Left ventricle myocardium inferior (tissue), 1 donor: ENCODE measurements at places on chromosomes 3 and 15.

GRCh38 chr3:142501004-142501926, 53.4 kb upstream of the XRN1 start:
- no peak for DNase-seq

DNA sequence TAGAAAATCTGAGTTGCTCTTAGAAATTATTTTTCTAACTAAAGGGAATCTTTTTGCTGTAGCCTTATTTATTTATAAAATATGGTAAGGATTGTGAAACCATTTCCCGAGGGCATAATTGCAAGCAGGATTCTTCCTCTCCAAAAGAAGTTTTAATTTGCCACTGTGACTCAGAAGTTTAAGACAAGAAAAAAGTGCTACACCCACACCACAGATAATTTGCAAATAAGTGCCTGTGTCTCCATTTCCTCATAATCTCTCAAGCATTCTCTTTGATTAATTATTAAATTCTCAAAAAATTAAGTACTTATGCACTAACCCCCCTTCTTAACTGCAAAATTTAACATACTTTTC, 43.6 kb downstream of the RASA2 start:
- no peak for DNase-seq

DNA sequence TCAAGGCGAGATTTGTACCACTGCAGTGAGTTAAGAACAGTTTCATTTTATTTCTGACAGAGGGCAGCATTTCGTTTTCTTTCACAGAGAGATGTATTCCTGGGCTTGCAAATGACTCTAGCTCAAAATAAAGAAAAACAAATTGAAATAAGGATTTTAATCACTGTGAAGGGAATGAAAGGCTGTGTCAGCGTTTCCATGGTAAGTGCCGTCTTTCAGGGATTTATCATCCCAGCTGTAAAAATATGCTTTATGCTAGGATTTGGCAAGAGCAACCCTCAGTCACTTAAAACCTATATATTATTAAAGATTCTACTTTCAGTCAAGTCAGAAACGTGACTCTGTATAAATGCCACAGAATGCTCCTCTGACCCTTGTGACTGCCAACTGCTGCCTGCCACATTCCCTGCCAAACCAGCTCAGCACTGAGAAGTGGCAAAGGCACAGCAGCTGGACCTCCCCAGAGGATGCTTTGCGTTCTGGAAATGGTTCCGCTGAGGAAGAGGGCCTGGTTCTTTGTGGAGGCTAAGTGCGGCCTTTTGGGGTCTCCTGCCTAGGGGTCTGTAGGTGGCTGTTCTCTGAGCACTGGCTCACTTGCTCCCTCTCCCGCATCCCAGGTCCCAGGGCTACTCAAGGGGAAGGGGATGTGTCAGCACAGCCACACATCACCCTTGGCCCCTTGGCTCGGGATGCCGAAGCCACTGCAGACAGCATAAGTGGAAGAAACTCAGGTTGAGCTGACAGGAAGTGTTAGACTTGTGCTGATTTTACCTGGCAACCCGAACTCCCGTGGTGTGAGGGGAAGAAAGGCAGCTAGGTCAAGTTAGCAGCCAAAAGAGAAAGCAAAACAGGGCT, 56.6 kb upstream of the POMGNT2 start:
- no peak for DNase-seq

DNA sequence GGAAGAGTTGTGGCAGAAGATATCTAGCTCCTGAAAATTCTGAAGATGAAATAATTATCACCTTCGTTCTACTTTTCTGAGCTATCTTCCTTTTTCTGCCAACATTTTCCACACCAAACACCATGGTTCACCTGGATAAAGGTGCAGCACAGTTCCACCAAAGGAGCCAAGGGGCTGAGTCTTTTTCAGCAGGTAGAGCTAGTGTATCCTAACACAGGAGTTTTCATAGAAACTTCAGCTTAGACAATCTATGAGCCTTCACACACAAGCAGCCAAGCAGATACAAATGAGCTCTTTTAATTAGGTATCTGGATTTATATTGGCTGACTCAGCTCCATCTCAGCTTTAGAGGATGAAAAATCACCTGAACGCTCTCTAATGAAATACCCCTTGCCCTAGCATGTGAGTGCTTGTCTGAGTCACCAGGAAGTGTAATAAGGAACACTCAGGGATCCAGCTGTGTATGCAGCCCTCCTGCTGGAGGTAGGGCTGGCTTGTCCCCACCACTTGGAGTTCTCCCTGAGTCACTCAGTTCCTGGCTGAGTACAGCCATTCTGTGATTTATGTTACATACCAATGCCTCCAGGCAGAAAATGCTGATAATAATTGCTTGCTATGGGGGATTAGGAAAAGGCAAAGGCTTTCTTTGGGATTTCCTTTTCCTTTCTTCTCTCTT, 385.7 kb downstream of the LSAMP start:
- DNase-seq, result no peak

GRCh38 chr3:159882790-159883779, 105.5 kb upstream of the IL12A start:
- no peak for DNase-seq

DNA sequence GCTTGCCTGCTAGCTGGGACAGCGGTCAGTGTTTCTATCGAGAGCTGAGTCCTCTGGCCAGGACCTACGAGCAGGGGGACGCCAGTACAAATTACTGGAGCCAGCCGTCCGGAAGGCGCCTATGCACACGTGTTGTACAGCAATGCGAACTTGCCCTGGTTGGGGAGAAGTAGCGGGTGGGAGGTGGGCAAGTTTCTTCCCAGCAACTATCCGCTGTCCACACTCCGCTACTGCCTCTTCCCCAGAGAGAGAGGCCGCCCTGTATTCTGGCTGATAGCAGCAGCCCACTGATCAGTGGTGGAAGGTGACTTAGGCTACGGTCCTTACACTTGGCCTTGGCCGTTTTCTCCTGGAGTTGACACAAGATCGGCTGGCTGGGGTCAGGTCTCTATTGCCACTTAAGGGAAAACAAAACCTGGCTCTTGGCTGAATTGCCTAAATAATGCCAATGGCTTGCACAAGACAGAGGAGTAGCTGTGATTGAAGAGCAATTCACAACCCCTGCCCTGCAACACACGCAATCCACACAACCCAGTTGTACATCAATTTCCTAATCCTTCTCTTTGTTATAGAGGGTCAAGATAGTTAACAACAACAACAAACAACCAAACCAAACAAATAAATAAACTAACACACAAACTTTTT, 12.8 kb upstream of the SHC4 start:
- DNase-seq, result no peak

- DNase-seq, result no peak
Measured at GRCh38 chr3:26840272-26840870, 217.8 kb downstream of the LRRC3B start.

- peak; percentile 68 for DNase-seq
Measured at GRCh38 chr15:40957581-40958051, 4.3 kb downstream of the CHAC1 start.

- DNase-seq, result peak; percentile 90
Measured at GRCh38 chr3:14452740-14453710, 50.6 kb downstream of the SLC6A6 start.

- no peak for DNase-seq
Measured at GRCh38 chr15:79371591-79371990, 60.5 kb upstream of the MINAR1 start.

DNA sequence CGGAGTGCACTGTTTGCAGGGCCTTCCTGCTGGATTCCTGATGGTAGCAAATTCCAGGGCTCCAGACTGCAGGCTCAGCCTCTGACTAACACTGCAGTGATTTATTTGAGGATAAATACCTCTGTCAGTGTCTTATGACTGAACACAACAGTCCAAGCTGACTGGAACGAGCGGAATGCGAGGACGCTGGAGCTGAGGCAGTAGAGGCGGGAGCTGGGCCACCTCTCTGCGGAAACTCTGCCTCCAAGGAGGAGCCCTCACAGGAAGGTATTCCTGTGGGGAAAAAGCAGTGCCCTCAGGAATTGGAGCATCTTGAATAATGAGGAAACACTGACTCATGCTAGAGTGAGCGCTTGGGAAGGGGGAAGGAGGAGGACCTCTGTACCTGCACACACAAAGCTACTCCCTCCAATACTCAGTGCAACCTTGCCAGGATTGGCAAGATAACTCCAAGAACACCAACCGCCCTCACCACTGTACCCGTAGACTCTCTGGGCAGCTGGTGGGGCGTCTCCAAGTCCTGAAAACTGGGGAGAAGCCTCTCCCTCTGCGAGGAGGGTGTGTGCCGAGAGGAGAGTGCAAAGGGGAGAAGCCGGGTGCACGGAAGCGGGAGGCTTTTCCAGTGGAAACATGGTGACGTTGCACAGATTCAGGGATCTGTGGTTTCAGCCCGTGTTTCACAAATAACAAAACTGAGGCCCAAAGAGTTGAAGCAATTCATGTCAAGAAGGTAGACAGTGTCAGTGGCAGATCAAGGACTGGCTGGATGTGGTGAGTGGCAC, 43.0 kb downstream of the VGLL4 start:
- DNase-seq, result peak; percentile 64

GRCh38 chr15:40344217-40344616, 3.5 kb upstream of the CCDC9B start:
- DNase-seq, result no peak

DNA sequence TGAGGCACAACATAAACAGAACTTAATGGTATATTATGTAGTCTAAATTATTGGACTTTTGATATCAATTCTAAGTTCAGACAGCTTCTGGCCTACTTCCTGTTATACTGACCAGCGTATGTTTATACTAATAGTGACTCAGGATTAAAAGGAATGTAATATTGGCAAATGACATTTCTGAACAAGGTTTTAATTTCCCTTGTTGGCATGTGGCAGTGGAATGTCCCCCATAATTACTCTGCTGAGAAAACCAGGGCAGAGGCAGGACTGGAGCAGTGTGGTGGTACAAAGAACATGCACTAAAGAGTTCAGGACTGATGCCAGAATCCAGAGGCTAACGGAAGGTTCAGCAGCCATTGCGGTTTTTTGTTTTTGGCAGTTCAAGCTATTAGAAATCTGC, 184.0 kb downstream of the KCNAB1 start:
- DNase-seq, result no peak

- no peak for DNase-seq
Measured at GRCh38 chr15:75367006-75367405, 1.4 kb downstream of the MAN2C1 start.

GRCh38 chr15:98648654-98649471, 524 bp downstream of the IGF1R start:
- peak; percentile 58 for DNase-seq

- DNase-seq, result no peak
Measured at GRCh38 chr3:88147261-88147660, 2.5 kb upstream of the C3orf38 start.

DNA sequence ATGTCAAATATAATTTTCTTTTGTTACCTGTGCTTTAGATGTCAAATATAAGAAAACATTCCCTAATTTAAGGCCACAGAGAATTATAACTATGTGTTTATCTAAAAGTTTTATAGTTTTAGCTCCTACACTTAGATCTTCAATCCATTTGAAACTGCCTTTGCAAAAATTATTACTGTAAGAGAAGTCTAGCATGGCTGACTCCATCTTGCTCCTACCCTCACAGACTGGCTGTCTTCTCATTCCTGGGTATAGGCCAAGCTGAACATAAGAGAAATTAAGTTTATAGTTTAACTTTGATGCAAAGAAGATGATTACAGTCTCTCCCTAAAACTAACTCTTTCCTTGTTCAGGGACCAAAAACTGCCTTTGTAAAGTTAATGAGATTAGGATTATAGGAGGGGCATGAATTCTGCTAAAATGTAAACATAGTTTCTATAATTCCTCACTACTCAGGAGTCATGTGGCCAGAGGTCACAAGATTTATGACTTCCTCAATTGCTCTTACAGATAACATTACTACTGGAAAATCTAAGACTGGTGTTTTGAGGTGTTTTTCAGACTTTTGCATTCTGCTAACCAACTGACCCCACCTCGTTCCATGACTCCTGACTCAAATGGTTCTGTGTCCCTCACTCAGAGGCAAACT, 184.0 kb downstream of the BCHE start:
- no peak for DNase-seq

DNA sequence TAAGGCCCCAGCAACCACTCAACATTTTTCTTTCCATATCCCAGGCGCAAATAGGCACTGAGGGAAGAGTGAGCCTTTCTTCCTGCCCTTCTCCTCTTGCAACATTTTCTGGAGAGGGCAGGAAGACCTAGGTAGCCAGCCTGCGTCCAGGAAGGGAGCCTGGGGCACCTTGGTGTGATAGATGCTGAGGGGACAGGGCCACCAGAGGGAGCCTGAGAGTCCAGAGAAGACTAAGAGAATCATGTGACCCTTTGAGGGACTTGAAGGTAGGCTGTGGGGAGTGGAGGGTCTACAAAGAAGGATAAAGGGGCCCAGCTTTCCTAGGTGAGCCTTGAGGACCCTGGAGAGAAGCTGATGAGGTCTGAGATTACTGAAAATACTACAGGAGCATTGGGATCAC, 346.6 kb downstream of the CNTN6 start:
- no peak for DNase-seq

- DNase-seq, result no peak
Measured at GRCh38 chr15:75307778-75308390, 25.2 kb downstream of the GOLGA6D start.

GRCh38 chr15:35150361-35150760, 65.3 kb upstream of the NANOGP8 start:
- DNase-seq, result no peak

- no peak for DNase-seq
Measured at GRCh38 chr3:14852058-14852594, 33.4 kb downstream of the FGD5 start.

DNA sequence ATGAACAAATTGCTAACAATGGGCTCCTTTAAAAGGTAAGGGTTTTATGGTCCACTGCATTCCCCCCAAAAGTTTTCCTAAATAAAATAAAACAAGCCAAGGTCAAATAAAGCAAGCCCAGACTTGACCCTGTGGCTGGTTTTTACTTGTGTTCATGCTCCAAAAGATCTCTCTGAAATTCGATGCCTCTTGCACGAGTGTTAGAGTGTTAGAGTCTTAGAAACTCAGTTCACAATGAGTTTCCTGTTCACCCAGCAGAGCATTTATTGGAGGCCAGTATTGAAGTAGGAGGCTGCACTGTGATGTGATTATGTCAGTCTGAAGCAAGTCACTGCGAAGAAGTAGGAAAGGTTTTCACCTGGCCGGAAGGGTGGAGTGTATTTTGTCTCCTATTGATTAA, 59.9 kb upstream of the LRTM1 start:
- no peak for DNase-seq

- DNase-seq, result no peak
Measured at GRCh38 chr3:193998123-193998448, 137.9 kb upstream of the HES1 start.

- no peak for DNase-seq
Measured at GRCh38 chr3:125402639-125403038, 27.5 kb upstream of the ZNF148 start.

GRCh38 chr3:45567730-45568172, 26.8 kb upstream of the LIMD1 start:
- no peak for DNase-seq

DNA sequence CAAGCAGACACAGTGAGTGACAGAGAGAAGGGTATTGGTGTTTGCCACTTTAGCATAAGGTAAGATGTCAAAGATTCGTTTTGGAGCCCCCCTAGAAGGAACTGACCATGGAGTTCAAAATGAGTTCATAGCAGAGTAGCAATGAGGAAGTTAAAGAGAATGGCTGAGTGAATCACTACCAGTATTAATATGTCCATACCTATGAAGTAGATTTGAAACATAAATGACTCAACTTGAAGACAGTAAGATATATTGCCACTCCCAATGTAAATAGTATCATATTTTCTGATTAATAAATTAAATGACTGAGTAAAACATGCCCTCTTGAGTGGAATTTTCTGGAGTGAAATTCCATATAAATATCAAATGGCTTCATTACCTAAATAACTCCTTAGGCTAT, 675.1 kb downstream of the NLGN1 start:
- no peak for DNase-seq

- no peak for DNase-seq
Measured at GRCh38 chr3:159795042-159795441, 193.6 kb upstream of the IL12A start.
